ENCODE measurements at places on chromosomes 5 and 9.
A peak's percentile ranks its signal among the peaks of the same experiment; 100 is the strongest.

DNA sequence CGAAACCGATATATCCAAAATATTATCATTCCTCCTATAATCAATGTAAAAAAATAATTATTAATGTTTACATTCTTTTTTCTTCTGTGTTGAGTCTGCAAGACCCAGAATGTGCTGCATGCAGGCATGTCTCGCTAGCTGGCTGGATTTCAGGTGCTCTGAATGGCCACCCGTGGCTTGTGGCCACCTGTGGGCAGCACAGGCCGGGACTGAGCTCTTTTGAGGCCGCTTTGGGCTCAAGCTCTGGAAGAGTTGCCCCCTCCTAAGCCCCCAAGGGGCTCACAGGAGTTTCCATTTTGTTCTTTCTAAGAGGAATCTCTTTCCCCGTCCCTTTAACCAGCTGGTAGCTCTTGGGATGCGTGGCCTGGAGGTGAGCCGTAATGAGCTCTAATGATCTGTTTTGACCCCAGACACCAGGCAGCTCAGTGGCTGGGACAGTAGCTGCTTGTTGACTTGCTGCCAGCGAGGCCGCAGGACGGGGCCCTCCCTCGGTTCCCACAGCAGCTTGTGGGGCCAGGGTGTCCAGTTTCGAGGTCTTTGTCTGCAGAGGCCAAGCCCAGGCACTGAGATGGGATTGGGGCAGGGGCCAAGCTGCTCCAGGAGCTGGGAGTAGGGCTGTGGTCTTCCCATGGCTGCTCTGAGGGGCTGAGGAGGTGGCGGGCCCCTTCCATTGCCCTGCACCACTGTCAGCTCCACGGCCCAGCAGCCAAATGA is 20.8 kb downstream of the ASS1 start:
- no peak for DNase-seq

GRCh38 chr9:109035684-109036423 is 22.6 kb upstream of the CTNNAL1 start:
- DNase-seq, result peak; percentile 82

DNA sequence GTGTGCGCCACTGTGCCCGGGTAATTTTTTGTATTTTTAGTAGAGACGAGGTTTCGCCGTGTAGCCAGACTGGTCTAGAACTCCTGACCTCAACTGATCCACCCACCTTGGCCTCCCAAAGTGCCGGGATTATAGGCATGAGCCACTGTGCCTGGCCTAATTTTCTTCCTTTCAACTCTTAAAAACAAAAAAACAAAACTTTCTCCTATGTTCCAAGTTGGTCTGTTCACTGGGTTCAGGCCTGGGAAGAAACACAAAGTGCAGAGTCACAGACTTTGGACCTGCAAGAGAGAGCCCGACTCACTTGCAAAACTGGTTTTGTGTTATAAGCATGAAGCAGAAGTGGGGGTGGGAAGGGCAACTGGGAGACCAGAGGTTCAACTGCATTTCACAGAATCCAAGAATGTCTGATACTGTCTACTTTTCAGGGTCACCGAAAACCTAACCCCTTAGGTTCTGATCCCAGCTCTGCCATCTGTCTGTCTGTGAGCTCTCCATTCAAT is 5.2 kb upstream of the HDHD3 start:
- DNase-seq, result no peak

DNA sequence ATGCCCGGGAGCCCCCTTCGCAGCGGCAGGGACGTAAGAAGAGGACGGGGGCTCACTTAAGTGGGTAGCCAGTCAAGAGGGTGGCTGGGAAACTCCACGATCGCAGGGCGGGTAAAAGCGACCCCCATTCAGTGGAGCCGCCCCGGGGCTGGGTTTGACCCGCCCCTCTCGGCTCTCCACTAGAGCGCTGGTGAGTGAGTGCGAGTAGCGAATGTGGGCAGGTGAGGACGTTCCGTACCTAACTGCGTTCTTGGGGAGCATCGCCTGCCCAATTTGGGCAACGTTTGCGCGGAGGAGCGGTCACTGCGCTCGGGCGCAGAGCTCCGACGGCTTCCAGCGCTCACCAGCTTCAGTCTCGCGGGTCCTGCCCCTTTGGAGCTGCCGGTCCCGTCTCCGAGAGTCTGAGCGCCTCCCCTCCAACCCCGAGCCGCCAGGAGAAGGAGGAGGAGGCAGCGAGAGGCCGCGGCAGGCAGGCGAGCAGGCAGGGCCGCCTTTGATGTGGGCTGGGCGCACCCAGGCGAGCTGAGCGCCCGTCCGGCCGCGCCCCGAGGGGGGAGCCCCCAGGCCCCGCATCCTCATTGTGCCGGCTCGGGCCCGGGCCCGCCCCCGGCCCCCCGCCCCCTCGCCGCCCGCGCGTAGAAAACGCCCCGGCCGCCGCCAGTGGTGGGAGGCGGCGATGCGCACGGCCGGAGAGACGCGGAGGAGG is at the start of gene FGF18:
Gene FGF18 (plus strand): TSS at position 666 of the 706 bp plus-strand sequence. CDS start 553 bp downstream, outside the sequence.
- no peak for DNase-seq

GRCh38 chr5:89260254-89260653 is 377.3 kb upstream of the MEF2C start:
- DNase-seq, result peak; percentile 9

- no peak for DNase-seq
Observed at GRCh38 chr5:122581629-122582028, 193.3 kb upstream of the SNX2 start.

- DNase-seq, result no peak
Observed at GRCh38 chr9:4574657-4575243, 84.5 kb downstream of the SLC1A1 start.

GRCh38 chr5:74850789-74851425 is 15.3 kb downstream of the FAM169A start:
- no peak for DNase-seq

DNA sequence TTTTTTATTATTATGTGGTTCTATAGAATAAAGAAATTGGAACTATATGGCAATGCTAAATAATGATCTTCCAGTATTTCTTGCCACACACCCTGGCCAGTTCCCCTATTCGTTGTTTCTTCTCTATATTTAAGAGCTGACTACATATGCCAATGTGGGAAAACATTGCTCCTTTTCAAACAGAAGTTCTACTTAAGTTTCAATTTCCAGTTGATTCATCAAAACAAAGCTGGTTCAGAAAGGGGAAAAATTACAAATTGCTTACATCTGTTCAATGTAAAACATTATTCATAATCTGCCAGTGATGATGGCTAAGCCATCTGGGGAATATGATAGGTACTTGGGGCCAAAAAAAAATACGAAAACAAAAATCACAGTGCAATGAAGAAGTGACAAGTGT is 76.9 kb downstream of the ST8SIA4 start:
- no peak for DNase-seq

- DNase-seq, result no peak
Observed at GRCh38 chr5:1167728-1168709, 33.4 kb upstream of the SLC6A19 start.

- no peak for DNase-seq
Observed at GRCh38 chr5:90386099-90386710, 23.4 kb downstream of the CETN3 start.

DNA sequence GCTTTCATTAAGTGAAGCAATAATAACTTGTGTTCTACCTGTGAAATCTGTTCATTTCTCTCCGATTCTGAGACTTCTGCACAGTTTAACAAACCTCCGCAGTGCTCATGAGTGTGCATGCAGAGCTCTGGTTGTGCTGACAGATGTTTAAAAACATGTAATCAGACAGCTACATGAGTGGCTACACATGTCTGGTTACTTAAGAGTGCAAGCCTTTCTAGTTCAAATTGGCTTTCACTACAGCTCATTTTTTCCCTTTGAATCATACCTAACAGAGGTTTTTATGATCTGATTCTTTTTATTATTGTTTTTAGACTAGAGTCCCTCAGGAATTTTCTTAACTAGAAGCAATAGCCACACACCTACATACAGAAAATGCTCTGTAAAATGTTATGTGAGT is 310.2 kb downstream of the ARRDC3 start:
- DNase-seq, result no peak

- no peak for DNase-seq
Observed at GRCh38 chr5:58246461-58246944, 213.4 kb downstream of the PLK2 start.

DNA sequence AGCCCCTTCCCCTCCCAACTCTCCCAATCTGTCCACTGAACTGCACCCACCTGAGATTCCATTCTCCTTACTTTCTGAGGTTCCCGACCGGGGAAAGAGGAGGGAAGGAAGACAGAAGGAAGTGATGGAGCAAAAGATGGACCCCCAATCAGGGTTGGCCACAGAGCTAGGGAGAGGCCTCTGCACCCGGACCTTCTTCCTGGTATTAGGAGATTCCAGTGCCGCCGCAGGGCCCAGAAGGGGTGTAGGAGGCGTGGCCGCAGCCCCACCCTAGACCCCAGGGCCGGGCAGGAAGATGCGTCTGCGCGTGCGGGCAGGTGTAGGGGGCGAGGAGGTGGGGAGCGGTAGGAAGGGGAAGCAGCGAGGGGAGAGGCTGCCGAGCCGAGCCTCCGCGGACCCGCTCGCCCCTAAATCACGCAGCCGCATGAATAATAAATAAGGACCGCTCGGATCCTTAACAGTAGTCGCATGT is 104.2 kb upstream of the MVB12B start:
- DNase-seq, result no peak

DNA sequence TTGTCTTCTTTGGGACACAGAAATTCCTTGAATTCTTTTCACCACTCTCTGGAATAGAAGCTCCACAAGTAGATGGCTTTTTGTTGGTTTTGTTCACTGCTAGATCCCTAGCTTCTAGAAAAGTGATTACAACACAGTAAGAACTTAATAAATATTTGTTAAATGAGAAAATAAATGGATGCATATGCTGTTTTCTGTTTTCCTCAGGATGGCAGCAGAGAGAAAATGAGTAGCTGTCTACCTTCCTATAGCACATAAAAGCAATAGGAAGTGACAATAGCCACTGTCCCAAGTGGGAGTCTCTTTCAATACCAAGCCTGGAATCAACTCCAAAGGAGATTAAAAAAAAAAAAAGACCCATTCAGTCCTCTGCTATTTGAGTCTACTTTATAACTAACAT is 100.6 kb upstream of the NREP start:
- DNase-seq, result no peak

DNA sequence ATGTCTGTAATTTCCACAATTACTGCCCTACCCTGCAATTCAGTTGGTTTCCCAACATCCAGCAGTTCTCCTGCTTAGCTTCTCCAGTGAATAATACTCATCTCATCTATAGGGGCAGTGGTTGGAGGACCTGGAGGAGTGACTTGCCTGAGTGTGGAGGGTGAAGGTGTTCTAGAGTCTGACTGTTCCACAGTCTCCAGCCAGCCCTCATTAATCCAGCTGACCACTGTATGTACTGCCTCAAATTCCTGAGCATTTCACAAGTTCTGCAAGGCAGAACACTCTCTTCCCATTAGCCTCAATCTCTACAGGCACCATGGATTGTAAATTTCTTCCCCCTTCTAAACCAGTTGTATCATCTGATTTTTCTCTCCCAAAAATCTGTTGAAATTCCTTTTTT is 147.4 kb upstream of the NFIL3 start:
- DNase-seq, result no peak

DNA sequence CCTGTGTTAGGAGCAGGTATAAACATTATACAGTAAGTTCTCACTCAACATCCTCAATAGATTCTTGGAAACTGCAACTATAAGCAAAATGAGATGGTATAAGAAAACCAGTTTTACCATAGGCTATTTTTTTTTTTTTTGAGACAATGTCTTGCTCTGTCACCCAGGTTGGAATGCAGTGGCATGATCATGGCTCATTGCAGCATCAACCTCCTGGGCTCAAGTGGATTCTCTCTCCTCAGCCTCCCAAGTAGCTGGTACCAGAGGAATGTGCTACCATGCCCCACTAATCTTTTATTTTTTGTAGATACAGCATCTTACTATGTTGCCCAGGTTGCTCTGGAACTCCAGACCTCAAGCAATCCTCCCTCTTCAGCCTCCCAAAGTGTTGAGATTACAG is 50.1 kb upstream of the ADRB2 start:
- no peak for DNase-seq

- no peak for DNase-seq
Observed at GRCh38 chr5:150241298-150242160, 48.0 kb downstream of the CAMK2A start.

- no peak for DNase-seq
Observed at GRCh38 chr9:2663461-2664173, 42.0 kb downstream of the VLDLR start.

- no peak for DNase-seq
Observed at GRCh38 chr9:8078641-8079140, 279.1 kb upstream of the DMAC1 start.

DNA sequence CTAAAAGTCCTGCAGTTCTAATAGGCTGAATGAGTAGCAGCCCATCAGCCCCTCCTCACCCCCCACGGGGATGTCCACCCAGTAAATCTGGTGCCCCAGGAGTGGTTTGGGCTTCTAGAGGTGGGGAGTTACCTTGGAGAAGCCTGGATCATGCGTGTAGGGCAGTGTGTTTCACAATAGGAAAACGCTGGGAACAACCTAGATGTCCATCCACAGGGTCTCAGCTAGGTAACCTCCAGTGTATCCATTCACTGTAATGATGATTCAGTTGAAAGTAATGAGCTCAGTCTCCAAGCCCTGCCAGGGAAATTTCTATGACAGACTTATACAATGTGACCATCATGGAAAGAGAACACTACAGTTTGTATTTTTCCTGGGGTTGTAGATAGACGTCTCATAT is 51.8 kb downstream of the NDST1 start:
- DNase-seq, result no peak

DNA sequence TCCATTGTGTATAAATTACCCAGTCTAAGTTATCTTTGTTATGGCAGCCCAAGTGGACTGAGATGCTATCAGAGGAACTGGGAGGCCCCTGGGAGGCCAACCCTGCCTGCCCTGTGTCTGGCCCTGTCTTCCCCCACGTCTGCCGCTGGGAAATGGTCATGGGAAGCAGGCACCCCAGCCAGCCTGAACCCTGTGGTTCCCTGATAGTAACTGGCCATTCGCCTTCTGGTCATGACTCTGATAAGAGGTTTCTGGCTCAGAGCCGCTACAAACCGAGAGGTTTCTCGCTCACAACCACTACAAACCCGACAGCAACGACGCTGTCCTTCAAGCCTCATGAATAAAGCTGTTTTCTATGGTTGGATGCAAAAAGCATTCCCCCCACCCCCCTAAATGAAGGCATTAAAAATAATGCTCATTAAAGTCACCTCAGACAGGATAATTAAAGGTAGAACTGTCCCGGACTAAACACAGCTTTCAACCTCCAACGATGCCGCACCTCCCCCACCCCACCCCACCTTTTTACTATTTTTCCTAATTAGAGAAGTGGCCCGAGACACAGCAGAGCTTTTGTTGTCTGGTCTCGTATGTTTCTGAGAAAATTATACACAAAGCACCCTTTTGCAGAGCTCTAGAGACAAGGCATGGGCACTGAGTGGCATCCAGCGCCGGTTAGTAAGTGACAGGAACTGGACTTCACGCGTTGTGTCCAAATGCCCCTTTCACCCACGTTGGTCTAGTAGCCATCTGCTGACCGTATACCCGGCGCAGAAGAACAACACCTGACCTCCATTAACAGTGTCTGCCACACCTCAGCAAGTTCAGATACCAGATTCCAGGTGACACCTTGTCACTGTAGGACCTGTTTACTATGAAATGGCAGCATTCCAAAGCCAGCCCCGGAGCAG is 140.8 kb downstream of the COL23A1 start:
- no peak for DNase-seq

- no peak for DNase-seq
Observed at GRCh38 chr9:32928912-32929311, 72.5 kb downstream of the APTX start.

GRCh38 chr5:106097340-106097739 is 1573.4 kb downstream of the EFNA5 start:
- DNase-seq, result no peak
